ENCODE measurements at places on chromosomes 4 and X.

GRCh38 chr4:143140696-143141095 lies 44.0 kb upstream of the USP38 start:
- no peak for DNase-seq

GRCh38 chr4:122764821-122765215 lies 32.3 kb downstream of the BBS12 start:
- no peak for DNase-seq

DNA sequence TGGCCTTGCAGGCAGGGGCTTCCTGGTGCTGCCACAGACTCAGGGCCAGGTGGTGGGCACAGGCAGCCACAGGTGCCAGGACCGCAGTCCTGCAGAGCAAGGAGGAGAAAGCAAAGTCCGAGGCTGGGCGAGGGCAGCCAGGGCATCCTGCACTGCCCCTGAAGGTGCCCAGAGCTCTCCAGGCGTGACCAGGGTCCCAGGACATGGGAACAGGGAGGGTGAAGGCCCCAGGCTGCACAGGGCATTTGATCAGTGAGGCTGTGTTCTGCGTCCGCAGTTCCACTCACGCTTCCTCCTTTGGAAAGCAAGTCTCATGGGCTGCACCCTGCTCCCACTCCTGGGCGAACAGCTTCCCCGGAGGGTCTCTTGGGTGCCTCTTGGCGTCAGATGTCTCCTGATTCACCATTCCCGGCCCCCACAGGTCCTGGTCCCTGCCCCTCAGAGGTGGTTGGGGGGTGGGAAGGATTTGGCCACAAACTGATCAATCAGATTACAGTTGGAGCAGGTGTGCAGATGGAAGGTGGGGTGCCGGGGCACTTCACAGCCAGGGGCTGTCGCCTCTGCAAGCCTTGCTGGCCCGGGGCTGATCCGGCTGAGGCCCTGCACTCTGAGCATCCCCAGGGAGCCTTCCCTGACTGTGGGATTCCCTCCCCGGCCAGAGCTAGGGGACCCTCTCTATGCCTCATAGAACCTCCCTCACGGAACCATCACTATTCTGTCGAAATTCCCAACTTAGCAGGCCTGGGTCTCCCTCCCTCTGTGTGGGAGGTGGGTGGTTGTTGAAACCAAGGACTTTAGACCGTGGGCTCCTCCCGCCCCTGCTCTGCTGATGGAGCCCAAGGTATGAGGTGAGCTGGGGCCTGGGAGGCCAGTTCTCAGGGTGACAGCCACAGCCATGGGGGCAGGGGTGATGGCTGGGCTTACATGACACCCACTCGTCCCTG lies 3.3 kb downstream of the SH3TC1 start:
- no peak for DNase-seq

- no peak for DNase-seq
Observed at GRCh38 chr4:103424853-103425252, 226.7 kb upstream of the CENPE start.

- DNase-seq: no peak
Observed at GRCh38 chr4:30866907-30867306, 146.7 kb downstream of the PCDH7 start.

- DNase-seq: no peak
Observed at GRCh38 chrX:16552546-16552945, 97.4 kb upstream of the S100G start.

- peak; percentile 48 for DNase-seq
Observed at GRCh38 chrX:70262952-70263567, 3.1 kb upstream of the P2RY4 start.

DNA sequence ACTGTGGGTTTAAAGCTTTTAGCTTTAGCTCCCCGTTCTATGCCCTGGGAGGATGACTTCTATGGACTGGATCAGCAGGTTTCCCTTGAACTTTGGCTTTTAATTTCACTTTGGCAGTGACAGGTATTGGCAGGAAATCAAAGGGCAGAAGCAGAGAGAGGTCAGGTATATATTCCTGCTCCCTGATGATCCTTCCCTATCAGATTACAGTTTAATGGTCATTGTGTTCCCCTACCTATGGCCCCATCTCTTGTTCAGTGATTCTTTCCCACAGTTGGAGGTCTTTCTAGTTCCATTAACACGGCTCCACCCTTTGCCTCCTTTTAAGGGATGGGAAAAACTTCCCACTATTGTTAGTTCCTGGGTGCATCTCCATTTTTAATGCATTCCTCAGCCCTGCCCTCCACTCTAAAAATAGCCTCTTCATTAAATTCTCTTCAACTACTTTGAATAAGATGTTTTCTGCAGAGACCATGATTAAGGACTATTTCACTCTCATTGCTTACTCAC lies 107.8 kb upstream of the TMEM47 start:
- DNase-seq: no peak

DNA sequence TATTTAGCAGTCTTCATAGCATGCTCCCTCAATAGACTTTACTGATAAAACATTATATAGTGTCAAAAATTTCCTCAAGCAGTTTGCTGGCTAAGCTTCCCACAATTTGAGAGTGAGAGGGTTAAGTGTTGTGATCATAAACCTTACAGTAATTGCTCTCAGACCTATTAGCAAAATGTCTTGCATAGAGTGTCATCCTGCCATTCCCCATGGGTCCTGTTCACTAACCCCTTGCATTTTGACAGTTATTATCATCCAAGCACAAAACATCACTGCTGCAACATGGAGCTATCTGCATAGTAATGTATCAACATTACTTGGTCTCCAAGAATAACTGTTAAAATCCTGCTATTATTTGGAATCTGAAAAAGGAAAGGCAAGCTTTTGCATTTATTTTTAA lies 196.1 kb upstream of the GK2 start:
- no peak for DNase-seq

- DNase-seq: no peak
Observed at GRCh38 chrX:38192007-38192810, 28.5 kb downstream of the SRPX start.

GRCh38 chrX:123223409-123223808 lies 39.3 kb downstream of the GRIA3 start:
- DNase-seq: no peak

DNA sequence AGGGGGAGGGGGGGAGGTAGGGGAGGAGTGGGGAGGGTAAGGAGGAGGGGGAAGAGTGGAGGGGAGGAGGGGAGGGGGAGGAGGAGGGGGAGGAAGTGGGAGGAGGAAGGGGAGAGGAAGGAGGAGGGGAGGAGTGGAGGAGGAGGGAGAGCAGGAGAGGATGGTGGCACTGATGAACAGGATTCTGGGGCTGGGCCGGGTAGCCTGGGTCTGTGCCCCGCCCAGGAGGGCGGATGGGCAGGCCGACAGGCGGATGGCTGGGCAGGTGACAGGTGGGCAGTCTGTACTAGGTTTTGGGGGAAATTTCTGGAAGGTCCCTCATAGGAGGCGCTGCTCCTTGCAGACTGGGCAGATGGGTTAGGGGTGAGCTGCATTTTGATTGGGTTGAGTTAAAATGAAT lies 66.0 kb upstream of the ADRA2C start:
- no peak for DNase-seq

DNA sequence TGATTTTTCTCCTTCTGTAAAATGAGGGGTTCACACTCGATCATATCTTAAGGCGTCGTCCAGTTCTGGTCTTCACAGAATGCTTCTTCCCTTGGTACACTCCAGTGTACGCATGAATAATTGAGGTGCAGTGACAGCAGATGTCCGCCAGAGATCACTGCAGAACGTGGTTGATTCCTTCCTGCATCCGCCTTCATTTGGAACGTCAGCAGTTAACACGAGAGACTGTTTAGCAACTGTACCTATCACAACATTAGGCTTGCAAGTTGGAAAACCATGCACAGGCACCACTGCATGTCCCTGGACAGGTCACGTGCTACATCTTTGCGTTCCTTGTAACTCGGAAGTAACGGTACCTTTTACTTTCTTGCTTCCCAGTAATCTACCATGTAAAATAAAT lies 66.0 kb upstream of the GEMIN8 start:
- peak; percentile 45 for DNase-seq

DNA sequence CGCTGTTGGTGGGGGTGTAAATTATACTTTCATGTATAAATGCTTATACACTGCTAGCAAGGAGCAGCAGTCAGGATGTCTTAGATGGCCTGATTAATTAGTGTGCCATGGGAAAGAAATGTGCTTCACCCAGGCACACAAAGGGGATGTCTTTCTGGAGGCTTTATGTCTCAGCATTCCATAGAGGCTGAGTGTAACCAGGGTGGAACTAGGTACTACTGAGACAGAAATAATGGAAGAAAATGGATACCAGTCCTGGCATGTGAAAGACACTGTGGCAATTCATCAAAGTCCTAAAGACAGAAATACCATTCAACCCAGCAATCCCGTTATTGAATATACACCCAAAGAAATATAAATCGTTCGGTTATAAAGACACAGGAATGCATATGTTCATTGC lies 52.5 kb downstream of the PF4 start:
- no peak for DNase-seq

All from activated T-cell treated with anti-CD3 and anti-CD28 coated beads, Interleukin-2, amount 50 U/mL, for 24 hours (primary cell).